ACHN (cell line): ENCODE measurements at places on chromosomes 5 and 9.

GRCh38 chr9:111405701-111406100 is 75.7 kb upstream of the OR2K2 start:
- no peak for DNase-seq

DNA sequence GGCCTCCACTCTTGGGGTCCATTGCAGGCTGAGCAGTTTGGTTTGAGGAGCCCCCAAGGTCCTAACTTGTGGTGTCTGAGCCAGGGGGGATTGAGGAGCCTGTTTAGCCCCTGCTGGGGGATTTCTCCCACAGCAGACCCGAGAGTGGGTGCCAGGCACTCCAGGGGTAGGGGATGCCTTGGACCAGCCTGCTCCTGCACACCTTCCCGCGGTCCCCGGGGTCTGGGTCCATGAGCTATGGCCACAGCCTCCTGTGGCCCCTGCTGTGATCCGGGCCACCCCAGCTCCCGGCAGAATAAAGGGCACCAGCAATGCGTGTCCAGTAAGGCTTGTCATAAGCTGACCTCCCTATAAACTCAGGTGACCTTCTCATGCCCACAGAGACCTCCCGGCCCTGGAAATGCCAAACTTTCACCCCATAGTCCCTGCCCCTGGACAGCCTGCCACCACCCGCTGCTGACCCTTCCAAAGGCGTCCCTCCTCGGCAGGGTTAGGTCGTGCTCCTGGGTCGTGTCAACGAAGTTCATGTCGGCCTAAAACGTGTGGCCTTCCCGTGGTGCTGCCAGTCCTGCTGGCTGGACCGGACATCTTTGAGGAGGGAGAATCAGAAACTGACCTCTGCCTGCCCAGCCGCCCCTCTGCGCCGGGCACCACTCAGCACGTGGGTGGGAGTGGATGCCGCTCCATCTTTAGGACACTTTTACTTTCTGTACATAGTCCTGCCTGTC is 137.6 kb downstream of the MRPL36 start:
- no peak for DNase-seq

GRCh38 chr9:35342221-35342958 is 147.5 kb upstream of the RUSC2 start:
- no peak for DNase-seq

DNA sequence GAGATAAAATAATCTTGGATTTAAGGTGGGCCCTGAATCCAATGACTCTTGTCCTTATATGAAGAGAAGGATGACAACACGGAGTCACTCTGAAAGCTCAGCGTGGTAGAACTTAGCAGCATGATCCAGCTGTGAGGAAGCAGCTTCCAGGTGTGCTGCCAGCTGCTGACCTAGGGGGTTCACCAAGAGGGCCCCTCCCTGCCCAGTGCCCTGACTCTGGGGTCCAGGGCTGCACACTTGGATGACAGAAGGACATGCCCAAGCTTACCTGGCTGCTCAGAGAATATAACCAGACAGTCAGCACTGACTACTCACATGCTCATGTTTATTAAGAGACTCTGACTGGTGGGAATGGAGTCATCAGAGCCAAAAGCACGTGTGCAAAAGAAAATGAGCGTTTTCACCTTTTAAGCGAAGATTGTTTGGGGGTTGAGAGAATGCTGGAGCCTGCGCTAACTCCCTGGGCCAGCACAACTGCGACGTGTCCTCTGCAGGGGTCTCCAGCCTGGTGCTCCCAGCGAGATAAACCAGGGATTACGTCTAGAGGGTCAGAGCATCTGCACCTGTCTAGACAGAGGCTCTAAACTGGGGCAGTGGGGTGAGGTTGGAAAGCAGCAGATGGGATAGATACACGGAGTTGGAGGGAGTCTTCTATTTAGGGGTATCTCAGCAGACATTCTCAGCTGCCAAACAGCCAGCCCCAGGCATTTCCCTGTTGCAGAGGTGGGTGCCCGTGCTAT is 41.3 kb downstream of the ROPN1L start:
- no peak for DNase-seq
